Erythroblast (primary cell): ENCODE measurements at places on chromosomes 7 and 10.

DNA sequence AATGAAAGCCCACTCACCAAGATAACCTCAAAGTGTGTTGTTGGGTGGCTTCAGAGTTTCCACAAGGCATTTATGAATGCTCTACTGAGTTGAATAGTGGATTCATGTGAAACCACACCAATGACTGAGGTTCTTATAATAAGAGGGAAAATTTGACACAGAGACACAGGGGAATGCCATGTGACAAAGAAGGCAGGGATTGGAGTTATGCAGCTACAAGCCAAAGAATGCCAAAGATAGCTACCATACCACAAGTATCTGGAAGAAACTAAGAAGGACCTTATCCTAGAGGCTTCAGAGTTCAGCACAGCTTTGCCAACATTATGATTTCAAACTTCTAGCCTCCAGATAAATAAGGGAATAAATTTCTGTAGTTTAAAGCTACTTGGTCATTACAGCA lies 68.0 kb upstream of the PCDH15 start:
- DNase-seq: no peak

GRCh38 chr10:8332730-8333111 lies 278.2 kb downstream of the GATA3 start:
- no peak for DNase-seq

DNA sequence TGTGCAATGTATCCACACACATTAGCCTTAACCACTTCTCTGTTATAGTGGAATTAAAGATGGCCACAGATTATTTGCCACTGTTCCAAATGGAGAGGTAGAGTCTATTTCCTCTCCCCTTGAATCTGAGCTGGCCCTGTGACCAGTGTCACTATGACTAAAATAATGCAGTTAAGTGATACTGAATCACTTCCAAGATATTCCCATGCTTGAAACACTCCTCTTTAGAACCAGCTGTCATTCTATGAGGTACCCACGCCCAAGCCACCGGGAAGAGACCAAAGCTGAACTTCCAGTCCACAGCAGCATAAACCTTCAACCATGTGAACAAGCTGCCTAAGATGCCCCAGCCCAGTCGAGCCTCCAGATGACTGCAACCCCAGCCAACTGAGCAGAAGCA lies 2.1 kb upstream of the DHX32 start:
- DNase-seq: no peak

DNA sequence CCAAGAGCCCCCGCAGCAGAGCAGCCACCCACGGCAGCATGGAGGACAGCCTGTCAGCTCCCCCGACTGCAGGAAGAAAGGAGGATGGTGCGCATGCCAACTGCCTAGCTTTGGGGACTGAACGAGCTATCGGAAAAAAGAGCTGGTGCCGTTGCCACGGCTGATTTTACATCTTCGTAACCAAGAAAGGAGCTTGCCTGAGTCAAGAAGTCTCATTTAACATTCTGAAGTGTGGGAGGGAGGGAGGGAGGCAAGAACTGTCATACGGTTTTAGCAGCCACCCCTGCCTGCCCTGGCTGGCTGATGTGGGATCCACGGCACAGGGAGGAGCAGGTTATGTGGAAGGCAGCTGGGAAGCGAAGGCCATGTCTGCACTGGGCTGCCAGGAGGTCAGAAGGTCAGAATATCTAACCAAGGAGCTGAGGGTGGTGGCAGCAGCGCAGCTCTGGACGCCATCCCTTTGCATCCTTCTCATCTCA lies 74.7 kb upstream of the CAMK2B start:
- DNase-seq: no peak

GRCh38 chr7:28065308-28065707 lies 115.3 kb downstream of the JAZF1 start:
- no peak for DNase-seq
